Astrocyte of the hippocampus (primary cell): ENCODE measurements at places on chromosomes 1 and 21.

- DNase-seq, result no peak
Observed at GRCh38 chr1:154759196-154759595, 110.9 kb downstream of the KCNN3 start.

- DNase-seq, result no peak
Observed at GRCh38 chr1:200337831-200338230, 72.0 kb downstream of the ZNF281 start.

DNA sequence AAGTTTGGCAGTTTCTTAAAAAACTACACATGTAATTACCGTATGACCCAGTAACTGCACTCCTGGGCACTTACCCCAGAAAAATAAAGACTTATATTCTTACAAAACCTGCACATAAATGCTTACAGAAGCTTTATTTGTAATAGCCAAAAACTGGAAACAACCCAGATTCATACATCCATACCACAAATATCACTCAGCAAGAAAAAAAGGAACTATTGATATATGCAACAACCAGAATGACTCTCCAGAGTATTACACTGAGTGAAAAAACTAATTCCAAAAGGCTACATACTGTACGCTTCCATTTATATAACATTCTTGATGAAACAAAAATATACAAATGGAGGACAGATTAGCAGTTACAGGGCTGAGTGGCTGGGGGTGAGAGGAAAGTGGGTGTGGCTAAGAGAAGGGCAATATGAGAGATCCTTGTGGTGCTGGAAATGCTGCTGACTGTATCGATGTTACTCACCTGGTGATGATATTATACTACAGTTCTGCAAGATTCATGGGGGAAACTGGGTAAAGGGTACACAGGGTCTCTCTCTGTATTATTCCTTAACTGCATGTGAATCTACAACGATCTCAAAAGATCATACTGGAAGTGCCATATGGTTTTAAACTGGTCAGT lies 96.0 kb upstream of the GNG4 start:
- DNase-seq, result no peak

- DNase-seq, result no peak
Observed at GRCh38 chr1:192261476-192261875, 55.3 kb upstream of the RGS21 start.

DNA sequence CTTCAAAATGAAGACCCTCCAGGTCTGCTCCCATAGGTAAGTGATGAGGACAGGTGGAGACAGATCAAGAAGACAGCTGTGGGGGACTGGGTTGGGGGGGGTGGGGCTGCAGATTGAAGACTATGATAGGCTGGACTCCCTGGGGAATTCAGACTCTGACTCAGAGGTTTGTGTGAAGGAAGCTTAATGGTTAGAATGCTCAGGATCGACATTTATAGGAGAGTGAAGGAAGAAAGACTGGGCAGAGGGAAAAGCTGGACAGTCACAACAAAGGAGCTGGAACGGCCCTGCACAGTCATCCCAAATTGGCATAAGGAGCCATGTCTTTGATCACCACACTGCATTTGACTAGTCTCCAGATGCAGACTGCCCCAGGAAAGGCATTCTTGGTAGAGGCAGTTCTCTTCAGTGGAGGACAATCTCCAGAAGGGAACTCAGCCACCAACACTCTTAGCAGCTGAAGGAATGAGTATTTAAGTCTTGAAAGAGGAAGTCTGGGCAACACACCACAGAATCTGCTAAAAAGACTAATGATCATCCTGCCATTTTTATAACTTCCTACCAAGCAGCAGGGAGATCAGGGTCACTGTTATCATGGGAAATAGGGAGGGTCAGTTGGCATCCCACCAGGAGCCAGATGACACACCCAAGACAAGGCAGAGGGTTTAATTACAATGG lies 120.0 kb upstream of the ZC3H11B start:
- no peak for DNase-seq

DNA sequence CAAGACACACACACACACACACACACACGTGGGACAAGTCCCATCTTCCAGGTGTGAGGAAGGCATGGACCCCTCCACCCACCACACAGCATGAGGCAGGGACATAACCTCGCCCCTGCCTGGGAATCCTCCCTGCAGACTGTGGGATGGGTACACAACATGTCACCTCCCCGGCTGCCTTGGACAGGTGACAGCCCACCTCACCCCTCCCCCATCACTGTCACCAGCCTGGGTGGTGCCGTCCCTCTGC lies 40.7 kb downstream of the AHDC1 start:
- no peak for DNase-seq

DNA sequence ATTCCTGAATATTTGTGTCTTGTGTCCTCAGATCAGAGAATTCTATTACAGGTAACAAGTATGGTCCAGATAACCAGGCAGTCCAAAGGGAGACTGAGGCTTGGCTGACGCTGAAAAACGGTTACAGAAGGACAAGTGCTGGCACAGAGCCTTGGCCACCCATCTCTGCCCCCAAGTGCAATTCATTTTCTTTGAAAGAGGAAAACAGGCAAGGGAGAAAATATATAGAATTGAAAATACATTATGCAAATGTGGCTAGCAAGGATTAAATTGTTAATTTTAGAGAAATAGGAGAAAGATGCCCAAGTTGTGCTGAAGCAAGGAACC lies 1.2 kb downstream of the SORT1 start:
- no peak for DNase-seq

GRCh38 chr1:39992234-39992633 lies 37.3 kb downstream of the MFSD2A start:
- DNase-seq, result no peak

GRCh38 chr1:175009532-175009931 lies 9.8 kb downstream of the CACYBP start:
- DNase-seq, result no peak

GRCh38 chr1:23809751-23810171 lies 9.2 kb upstream of the GALE start:
- DNase-seq, result peak; percentile 76

DNA sequence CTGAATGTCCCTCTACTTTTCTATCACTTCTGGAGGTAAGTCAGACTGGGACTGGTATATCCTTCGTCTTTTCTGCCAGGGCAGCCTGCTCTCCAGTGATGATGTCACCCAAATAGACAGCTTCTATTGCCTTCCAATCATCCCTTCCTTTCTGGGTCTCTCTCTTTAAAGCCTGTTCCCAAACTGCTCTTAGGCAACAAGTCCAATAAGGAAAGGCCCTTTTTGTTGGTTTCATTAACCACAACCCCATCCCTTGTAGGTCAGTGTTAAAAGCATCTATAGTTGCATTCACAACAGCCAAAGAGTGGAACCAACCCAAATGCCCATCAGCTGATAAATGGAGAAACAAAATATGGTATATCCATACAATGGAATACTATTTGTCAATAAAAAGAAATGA lies 114.4 kb downstream of the CNIH3 start:
- no peak for DNase-seq

GRCh38 chr21:26124896-26125295 lies 45.7 kb downstream of the APP start:
- DNase-seq, result peak; percentile 14

- peak; percentile 67 for DNase-seq
Observed at GRCh38 chr1:44970317-44970716, 16.1 kb downstream of the EIF2B3 start.

GRCh38 chr1:228320394-228320793 lies 86.2 kb downstream of the TRIM11 start:
- DNase-seq, result no peak

GRCh38 chr1:198934901-198935305 lies 296.1 kb downstream of the PTPRC start:
- DNase-seq, result peak; percentile 56

DNA sequence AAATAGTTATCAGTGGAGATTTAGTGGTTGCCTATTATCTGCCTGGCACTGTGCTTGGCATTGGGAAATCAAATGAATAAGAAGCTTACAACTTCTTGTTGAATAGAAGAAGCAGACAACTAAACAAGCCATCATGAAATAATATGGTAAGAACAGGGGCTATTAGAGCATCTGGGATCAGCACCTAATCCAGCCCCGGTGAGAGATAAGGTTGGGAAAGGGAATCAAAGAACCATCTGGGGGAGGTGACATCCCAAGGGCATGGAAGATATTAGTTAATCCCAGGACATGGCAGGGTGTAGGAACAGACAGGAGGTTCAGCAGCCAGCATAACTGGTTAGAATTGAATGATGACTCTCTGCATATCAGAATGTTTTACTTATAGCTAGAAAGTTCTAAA lies 36.3 kb upstream of the SUCO start:
- peak; percentile 4 for DNase-seq

- no peak for DNase-seq
Observed at GRCh38 chr21:22743085-22743484, 1744.9 kb downstream of the NCAM2 start.

DNA sequence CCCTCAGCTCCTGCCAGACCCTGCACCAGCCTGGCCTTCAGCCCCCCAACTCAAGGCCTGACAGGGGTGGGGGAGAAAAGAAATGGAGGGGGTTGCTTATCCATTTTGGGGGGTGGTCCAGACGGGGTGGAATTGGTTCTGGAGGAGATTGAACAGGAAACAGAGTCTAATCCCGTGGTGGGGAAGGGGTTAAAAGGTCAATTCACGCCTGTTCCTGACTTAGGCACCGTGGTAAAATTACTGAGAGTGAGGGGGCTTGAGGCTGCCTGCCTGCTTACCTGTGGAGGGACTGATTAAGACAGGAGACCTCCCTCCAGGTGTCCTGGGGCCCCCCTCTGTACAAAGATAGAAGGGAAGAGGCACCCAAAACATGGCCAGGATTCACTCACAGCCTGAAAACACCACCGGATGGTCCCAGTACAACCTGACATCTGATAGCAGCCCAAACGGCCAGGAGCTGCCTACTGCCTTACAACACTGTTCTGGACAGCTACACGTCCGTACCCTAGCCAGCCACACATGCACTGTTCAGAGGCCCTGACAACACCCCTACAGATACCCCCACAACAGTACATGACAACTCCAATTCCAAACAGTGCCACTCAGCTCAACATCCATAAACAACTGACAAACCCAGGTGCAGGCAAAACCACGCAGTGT lies 31.8 kb downstream of the AHDC1 start:
- no peak for DNase-seq

- DNase-seq, result no peak
Observed at GRCh38 chr1:61616830-61617229, 108.1 kb downstream of the TM2D1 start.

- DNase-seq, result no peak
Observed at GRCh38 chr1:205584732-205585131, 47.1 kb downstream of the ELK4 start.

GRCh38 chr1:221200464-221200863 lies 321.2 kb downstream of the HLX start:
- DNase-seq, result no peak

GRCh38 chr1:180166436-180166800 lies 11.7 kb downstream of the QSOX1 start:
- DNase-seq, result no peak

- DNase-seq, result no peak
Observed at GRCh38 chr1:224212618-224213061, 29.6 kb downstream of the DEGS1 start.

GRCh38 chr1:61097722-61098121 lies 15.4 kb downstream of the NFIA start:
- no peak for DNase-seq

DNA sequence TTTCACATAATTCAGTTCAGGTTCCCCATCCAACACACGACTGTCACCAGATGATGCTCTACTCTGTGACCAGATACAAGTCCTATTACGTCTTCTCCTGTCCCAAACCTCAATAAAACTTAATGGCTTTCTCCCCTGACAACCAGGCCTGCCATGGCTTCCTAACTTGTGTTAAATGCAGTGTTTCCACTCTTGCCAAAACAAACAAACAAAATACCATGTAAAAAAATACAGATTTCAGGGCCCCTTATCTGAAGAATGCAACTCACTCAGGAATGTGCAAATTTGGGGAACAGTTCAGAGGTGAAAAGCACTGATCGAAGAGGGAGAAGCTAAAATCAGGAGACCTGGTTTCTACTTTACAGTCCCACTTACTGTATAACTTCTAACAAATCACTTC lies 863 bp upstream of the NUF2 start:
- DNase-seq, result peak; percentile 4

GRCh38 chr1:117143172-117143571 lies 21.6 kb upstream of the TRIM45 start:
- no peak for DNase-seq

- no peak for DNase-seq
Observed at GRCh38 chr1:5200006-5200405, 545.6 kb downstream of the AJAP1 start.

DNA sequence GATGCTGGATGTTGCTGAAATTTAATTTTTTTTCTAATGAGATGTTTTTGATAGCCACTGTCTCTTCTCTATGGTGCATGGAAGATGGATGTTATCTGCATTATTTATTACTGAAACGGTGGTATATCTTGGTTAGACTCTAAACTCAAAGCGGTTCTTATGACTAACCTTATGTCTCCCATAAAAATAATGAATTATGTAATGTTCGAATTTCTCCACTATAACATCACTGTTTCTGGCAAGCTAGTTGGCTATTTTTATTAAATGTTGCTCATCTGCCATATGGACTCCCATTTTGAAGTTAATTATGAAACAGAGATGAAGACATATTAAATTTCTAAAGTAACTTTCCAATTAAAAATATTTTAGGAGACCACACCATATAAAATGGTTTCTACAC lies 808.6 kb upstream of the ADGRL4 start:
- no peak for DNase-seq

- DNase-seq, result peak; percentile 83
Observed at GRCh38 chr1:19341201-19342061, 29.3 kb downstream of the SLC66A1 start.

GRCh38 chr1:216476341-216476740 lies 53.1 kb upstream of the USH2A start:
- no peak for DNase-seq

DNA sequence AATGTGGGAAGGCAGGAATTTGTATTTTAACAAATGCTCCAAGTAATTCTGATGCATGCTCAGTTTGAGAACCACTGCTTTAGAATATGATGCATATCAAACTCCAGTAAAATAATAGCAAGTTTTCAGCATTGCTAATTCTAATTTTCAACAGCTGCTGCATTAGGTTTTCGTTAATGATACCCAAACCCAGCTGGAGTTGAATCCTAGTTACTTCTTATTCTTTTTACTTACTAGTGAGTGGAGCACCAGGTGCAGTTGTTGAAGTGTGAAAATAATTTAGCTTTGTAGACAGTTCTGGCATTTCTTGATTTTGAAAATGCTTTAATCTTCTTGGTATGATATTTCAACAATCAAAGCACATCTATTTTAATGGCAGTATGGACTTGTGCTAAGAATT lies 138.5 kb downstream of the HS2ST1 start:
- DNase-seq, result no peak

GRCh38 chr21:14583629-14584255 lies 37.6 kb upstream of the SAMSN1 start:
- DNase-seq, result no peak

- no peak for DNase-seq
Observed at GRCh38 chr1:16153999-16154673, 1.7 kb downstream of the EPHA2 start.
